ENCODE measurements at places on chromosomes 11 and 22.

GRCh38 chr11:125953401-125953935 lies 7.6 kb downstream of the VSIG10L2 start:
- no peak for DNase-seq

DNA sequence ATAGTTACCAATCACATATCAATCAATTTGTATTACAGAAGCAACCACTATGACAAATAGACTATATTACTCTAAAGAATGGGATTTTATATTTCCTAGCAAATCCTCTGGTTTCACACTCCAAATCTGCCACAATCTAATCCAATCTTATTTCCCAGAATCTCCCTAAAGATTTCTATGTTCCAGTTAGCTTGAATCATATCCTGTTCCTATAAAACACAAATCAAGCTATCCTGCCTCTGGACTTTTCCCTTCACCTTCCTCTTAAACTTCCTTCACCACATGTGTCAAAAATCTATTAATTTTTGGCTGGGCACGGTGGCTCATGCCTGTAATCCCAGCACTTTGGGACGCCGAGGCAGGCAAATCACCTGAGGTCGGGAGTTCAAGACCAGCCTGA lies 50.0 kb downstream of the PIK3C2A start:
- DNase-seq: no peak

DNA sequence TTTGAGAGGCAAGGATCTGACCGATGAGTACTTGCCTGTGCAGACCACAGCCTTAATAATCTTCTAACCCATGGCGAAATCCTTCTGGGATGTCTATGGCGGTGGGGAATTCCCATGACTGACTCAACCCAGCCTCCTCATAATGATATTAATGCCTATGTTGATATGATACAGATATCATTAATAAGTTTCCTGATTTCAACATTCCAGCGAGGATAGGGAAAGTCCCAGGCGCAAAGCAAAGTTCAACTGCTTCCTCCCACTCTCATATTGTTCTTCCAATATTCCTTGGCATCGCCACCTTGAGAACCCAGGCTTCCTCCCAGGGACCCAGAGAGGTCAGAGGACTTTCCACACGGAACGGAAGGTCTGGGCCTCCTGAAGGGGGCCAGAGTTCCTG lies 110.3 kb upstream of the TMEM45B start:
- no peak for DNase-seq

GRCh38 chr22:50105208-50106100 lies 15.6 kb downstream of the MOV10L1 start:
- peak; percentile 29 for DNase-seq

DNA sequence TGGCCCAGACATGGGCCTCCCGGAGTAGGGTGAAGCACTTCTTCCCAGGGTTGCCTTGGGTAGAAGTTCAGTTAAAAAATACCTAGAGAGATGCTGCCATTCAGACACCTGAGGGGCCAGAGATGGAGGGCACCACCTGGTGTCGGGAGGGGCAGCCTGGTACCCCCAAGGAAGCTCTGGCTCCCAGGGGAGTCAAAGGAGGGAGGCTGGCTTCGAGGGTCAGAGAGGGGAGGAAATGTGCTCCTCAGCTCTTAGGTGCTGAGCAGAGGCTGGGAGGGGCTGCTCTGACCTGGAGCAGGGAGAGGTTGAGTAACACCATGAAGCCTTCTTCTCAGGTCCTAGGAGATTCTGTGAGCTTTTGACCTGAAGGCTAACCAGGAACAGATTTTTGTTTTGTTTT lies 1.1 kb downstream of the USP35 start:
- no peak for DNase-seq

DNA sequence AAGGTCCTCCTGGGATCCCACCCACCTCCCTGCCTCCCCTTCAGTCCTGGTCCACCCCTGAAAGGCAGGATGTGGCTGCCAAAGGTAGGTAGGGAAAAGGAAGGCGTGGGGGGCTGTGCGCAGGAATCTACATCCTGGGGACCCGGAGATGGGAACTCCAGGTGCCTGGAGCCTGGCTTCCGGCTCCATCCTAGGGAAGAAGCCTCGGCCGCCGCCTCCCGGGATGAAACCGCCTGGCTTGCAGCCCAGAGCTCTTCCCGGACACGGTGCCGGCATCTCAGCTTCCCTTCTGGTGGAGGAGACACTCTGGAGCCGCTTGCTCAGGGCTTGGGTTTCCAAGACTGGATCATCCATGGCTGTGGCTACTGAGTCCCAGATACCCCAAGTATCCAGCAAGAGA lies 33.3 kb upstream of the PDGFB start:
- no peak for DNase-seq

DNA sequence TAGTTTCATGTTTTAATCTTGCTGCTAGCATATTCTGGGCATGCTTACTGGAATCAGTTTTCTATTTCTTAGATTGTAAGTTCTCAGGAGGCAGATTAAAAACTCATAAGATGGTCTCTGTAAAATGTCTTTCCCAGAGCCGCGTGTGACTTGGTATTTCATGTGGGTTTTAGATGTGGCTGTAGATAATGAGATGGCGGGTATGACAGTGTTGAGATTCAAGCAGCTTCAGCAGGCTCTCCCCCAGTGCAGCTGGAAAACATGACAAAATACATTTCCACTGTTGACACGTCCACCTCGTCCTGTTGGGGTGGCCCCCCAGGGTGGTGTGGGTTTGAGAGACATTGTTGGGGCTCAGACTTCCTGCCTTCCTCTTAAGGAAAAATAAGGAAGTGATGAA lies 106.8 kb downstream of the KIRREL3 start:
- DNase-seq: no peak

GRCh38 chr11:62974848-62975522 lies 9.8 kb downstream of the SLC22A6 start:
- peak; percentile 7 for DNase-seq

- DNase-seq: no peak
These were observed 227.5 kb downstream of the ADAMTS15 start for GRCh38 chr11:130675917-130676316.

GRCh38 chr22:25111579-25112517 lies 87.8 kb upstream of the CRYBB3 start:
- peak; percentile 19 for DNase-seq

- DNase-seq: no peak
These were observed 61.0 kb downstream of the APIP start for GRCh38 chr11:34855021-34855753.

DNA sequence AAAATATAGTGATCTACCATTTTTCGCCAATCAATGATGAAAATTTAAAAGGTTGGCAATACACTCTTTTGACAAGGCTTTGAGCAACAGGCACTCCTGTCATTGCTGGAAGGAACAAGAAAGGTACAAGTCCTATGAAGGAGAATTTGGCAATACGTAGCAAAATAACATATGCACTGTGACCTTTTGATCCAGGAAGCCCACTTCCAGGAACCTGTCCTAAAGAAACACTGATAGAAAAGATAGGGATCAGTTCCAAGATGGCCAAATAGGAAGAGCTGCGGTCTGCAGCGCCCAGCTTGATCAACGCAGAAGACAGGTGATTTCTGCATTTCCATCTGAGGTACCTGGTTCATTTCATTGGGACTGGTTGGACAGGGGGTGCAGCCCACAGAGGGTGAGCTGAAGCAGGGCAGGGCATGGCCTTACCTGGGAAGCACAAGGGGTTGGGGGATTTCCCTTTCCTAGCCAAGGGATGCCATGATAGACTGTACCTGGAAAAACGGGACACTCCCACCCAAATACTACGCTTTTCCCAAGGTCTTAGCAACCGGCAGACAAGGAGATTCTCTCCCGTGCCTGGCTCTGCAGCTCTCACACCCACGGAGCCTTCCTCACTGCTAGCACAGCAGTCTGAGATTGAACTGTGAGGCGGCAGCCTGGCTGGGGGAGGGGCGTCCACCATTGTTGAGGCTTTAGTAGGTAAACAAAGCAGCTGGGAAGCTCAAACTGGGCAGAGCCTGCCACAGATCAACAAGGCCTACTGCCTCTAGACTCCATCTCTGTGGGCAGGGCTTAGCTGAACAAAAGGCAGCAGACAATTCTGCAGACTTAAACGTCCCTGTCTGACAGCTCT lies 69.7 kb upstream of the GALNT18 start:
- no peak for DNase-seq

- DNase-seq: peak; percentile 23
These were observed 2.1 kb upstream of the HSPA8 start for GRCh38 chr11:123063826-123064657.

Measured in CD4-positive, alpha-beta T cell treated with Interleukin-6 for 4 hours (primary cell).